ENCODE measurements at places on chromosomes 13 and 19. TPM values are rescaled to one million over a fixed set of nuclear protein-coding genes. Genes with fewer than 3 reads are reported as not detected.

The ZFP36 gene
- 27.8 TPM for total RNA-seq

The IGFL3 gene
- not detected for total RNA-seq

The ZNF555 gene
- 2.6 TPM for total RNA-seq

The ZNF571 gene
- 2.0 TPM for total RNA-seq

The SYCN gene
- not detected for total RNA-seq

DNA sequence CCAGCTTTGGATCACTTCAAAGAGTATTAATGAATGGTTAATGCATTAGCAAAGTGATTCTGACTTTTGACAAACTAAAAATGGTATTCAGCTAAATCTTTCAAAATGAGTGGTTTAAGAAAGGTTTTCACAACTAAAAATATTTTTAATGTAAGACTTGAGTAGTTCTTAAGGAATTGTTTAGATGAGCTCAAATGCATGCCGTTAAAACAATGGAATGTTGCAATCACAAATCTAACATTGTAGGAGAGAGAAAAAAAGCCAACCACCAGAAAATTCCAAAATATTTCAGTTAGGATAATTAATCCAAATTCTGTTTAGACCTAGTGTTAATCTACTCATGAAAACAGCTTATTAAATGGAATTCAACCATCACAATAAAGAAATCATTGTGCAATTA, 1044.8 kb upstream of the SLC10A2 start:
- H3K36me3 ChIP-seq = peaks cover 4% of the 10 kb centered on the region
- no peak overlapping the region for H3K27ac ChIP-seq
- no peaks in the 10 kb centered on the region for H3K27me3 ChIP-seq
- no peak for DNase-seq
- no peak overlapping the region for H3K4me3 ChIP-seq

DNA sequence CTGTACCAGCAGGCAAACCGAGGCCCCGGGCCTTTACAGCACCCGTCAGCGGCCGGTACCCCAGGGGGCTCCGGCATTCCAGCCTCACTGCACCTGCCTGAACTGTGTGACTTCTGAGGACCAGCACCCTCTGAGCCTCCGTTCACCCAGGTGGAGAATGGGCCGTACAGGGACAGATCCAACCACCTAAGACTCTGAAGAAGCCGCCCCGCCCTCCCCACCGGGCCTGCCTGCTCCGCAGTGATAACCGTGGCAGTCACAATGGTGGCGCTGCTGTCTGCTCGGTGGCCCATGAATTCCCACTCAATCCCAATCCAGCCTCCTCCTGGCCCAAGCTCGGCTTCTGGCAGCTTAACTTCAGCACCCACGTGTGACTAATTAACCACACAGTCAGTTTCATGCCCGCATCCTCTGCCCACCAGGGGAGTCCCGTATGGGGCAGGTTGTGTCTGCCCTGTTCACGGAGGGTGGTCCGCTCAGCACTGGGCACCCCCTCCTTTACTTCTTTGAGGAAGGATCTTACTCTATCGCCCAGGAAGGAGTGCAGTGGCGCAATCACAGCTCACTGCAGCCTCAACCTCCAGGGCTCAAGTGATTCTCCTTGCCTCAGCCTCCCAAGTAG, 3.4 kb downstream of the TCF3 start:
- peaks cover 18% of the 10 kb centered on the region for H3K4me1 ChIP-seq
- no peaks in the 10 kb centered on the region for H3K27me3 ChIP-seq
- no peaks in the 10 kb centered on the region for H3K36me3 ChIP-seq
- no peak overlapping the region for H3K4me3 ChIP-seq

- H3K27ac ChIP-seq = no peak overlapping the region
- DNase-seq = no peak
- no peaks in the 10 kb centered on the region for H3K27me3 ChIP-seq
- peaks cover 19% of the 10 kb centered on the region for H3K4me1 ChIP-seq
- H3K36me3 ChIP-seq = peaks cover 10% of the 10 kb centered on the region
Measured at GRCh38 chr13:29548722-29549121, 46.8 kb downstream of the SLC7A1 start.

DNA sequence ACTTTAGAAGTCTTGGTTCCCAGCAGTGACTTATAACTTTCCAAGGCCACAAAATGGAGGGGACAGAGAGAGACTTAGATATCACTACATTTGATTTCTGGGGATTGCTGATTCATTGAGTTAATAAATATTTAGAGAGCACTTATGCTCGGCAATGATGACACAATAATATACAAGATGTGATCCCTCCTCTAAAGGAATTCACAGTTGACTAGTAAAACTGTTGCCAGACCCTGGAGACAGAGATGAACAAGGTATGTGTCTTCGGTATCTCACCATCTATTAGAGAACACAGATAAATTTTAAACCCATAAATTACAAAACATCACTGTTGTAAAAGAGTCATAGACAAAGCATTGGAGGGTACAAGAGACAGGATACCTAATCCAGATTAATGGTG, 437.5 kb downstream of the FOXO1 start:
- H3K4me1 ChIP-seq = peaks cover 6% of the 10 kb centered on the region
- H3K4me3 ChIP-seq = no peak overlapping the region
- no peak for DNase-seq
- peaks cover 11% of the 10 kb centered on the region for H3K27me3 ChIP-seq

DNA sequence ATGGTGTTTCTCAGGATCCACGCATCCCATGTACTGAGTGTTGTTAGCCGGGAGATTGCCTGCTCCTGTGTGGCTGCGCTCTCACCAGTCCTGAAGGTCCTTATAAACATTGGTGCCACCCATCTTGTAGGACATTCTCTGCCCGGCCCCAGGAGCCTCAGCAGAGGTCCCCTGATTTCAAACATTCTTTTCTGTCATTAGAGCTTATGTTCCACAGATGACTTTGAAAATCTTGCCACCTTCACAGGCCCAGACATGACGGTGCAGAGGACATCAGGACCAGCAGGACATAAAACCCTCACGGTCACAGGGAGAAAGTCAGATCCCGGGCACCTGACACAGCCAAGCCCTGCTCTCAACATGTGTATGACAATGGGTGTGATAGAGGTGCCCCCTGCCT, 33.2 kb upstream of the PEPD start:
- no peak overlapping the region for H3K4me3 ChIP-seq
- no peaks in the 10 kb centered on the region for H3K4me1 ChIP-seq
- DNase-seq = no peak
- H3K27me3 ChIP-seq = no peaks in the 10 kb centered on the region
- no peaks in the 10 kb centered on the region for H3K36me3 ChIP-seq

GRCh38 chr13:63636316-63636993, 2220.8 kb upstream of the PCDH20 start:
- H3K27me3 ChIP-seq = no peaks in the 10 kb centered on the region
- H3K27ac ChIP-seq = no peak overlapping the region
- DNase-seq = no peak
- H3K36me3 ChIP-seq = no peaks in the 10 kb centered on the region
- H3K4me3 ChIP-seq = peak overlapping the region; percentile 65

- H3K4me1 ChIP-seq = no peaks in the 10 kb centered on the region
- H3K27ac ChIP-seq = no peak overlapping the region
- DNase-seq = no peak
- H3K36me3 ChIP-seq = no peaks in the 10 kb centered on the region
- H3K4me3 ChIP-seq = no peak overlapping the region
- H3K27me3 ChIP-seq = peaks cover 12% of the 10 kb centered on the region
Measured at GRCh38 chr13:25080773-25081172, 15.2 kb upstream of the PABPC3 start.

- no peaks in the 10 kb centered on the region for H3K4me1 ChIP-seq
- no peak for DNase-seq
- peaks cover 25% of the 10 kb centered on the region for H3K27me3 ChIP-seq
- no peak overlapping the region for H3K27ac ChIP-seq
- no peak overlapping the region for H3K4me3 ChIP-seq
- no peaks in the 10 kb centered on the region for H3K36me3 ChIP-seq
Measured at GRCh38 chr19:30744741-30745475, 372.7 kb downstream of the ZNF536 start.

DNA sequence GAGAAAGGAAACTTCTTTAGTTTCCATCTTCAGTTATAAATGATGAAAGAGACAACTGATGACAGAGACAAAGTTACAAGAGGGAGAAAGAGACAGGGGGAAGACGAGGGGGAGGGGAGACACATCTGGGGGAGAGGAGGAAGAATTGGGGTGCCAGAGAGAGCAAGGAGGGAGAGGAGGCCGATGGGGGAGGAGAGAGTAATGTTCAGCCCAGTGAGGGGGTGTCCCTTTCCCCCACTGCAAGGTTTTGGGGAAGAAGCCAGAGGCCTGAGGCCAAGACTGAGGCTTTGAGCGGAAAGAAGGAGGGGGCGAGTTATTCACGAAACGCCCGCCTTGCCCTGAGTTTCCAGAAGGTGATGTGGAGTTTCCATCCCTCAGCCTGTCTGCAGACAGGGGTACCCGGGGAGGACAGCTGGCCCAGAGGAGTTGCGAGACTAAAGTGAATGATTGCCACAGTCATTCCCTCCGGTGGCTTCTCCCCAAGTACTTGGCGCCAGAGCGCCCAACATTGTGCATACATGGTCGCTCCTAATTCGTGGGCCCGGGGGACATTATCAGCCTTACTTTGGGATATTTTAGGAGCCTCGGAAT, 558 bp upstream of the PPAN start:
- H3K27me3 ChIP-seq = no peaks in the 10 kb centered on the region
- peak overlapping the region; percentile 96 for H3K4me3 ChIP-seq
- peak overlapping the region; percentile 100 for H3K27ac ChIP-seq
- no peak for DNase-seq

- no peak for DNase-seq
- peak overlapping the region; percentile 53 for H3K27ac ChIP-seq
- H3K4me3 ChIP-seq = no peak overlapping the region
- peaks cover 31% of the 10 kb centered on the region for H3K4me1 ChIP-seq
Measured at GRCh38 chr19:24060687-24061356, 26.2 kb upstream of the ZNF254 start.

DNA sequence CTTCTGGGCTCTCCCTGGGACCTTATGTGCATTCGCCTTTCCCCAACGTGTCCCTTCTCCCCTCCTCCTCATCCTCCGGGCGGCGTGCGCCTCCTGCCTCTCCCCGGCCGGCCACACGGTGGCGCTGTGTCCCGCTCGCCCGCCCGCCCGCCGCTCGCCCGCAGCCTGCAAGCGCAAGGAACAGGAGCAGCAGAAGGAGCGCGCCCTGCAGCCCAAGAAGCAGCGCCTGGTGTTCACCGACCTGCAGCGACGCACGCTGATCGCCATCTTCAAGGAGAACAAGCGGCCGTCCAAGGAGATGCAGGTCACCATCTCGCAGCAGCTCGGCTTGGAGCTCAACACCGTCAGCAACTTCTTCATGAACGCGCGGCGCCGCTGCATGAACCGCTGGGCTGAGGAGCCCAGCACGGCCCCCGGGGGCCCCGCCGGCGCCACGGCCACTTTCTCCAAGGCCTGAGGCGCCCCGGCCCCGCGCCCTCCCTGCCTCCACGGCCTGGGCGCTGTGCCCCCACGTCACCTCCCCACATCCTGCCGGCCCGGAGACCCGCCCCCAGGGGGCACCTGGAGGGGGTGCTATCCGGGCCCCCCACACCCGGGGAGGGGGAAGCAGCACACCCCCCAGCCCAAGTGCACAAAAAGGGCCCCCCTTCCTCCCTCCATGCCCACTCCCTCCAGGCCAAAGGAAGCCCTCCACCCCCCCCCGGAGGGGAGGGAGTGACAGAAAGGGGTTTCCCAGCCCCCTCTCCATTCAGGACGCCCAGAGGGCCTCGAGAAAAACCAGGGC, 21.9 kb downstream of the ONECUT3 start:
- no peak for DNase-seq
- H3K36me3 ChIP-seq = peaks cover 26% of the 10 kb centered on the region
- H3K4me3 ChIP-seq = no peak overlapping the region
- peaks cover 62% of the 10 kb centered on the region for H3K27me3 ChIP-seq

- H3K4me3 ChIP-seq = peak overlapping the region; percentile 93
- H3K27ac ChIP-seq = peak overlapping the region; percentile 63
- H3K4me1 ChIP-seq = peaks cover 34% of the 10 kb centered on the region
- no peaks in the 10 kb centered on the region for H3K36me3 ChIP-seq
- no peaks in the 10 kb centered on the region for H3K27me3 ChIP-seq
Measured at GRCh38 chr19:2607712-2608601, 94.5 kb downstream of the GNG7 start.

DNA sequence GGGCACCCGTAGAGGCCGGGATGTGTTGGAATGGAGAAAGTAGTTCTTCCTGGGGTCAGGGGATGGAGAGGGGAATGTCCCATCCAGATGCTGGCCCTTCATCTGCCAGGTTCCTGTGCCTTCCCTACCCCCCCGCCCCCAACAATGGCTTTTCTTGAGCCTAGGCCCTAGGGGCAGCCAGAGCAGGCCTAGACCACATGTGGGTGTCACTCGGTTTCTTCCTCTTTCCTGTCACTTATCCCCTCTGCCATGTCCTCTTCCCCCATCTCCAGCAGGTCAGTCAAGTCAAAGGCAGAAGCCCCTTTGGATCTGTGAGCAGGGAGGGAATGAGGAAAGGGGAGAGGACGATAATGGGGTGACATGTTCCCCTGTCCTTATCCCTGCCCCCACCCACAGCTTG, 36.4 kb downstream of the LYL1 start:
- peaks cover 1% of the 10 kb centered on the region for H3K4me1 ChIP-seq
- no peak overlapping the region for H3K27ac ChIP-seq
- no peak overlapping the region for H3K4me3 ChIP-seq
- H3K27me3 ChIP-seq = peaks cover 14% of the 10 kb centered on the region

- DNase-seq = no peak
- no peaks in the 10 kb centered on the region for H3K4me1 ChIP-seq
- no peaks in the 10 kb centered on the region for H3K27me3 ChIP-seq
- no peaks in the 10 kb centered on the region for H3K36me3 ChIP-seq
Measured at GRCh38 chr13:42215578-42216421, 56.2 kb upstream of the AKAP11 start.

GRCh38 chr19:16397791-16398529, 73.3 kb downstream of the KLF2 start:
- no peaks in the 10 kb centered on the region for H3K27me3 ChIP-seq
- no peak overlapping the region for H3K4me3 ChIP-seq
- peak; percentile 49 for DNase-seq
- H3K27ac ChIP-seq = no peak overlapping the region
- peaks cover 2% of the 10 kb centered on the region for H3K4me1 ChIP-seq
- H3K36me3 ChIP-seq = no peaks in the 10 kb centered on the region

GRCh38 chr13:112103961-112104880, 37.3 kb downstream of the SOX1 start:
- no peak overlapping the region for H3K4me3 ChIP-seq
- peaks cover 2% of the 10 kb centered on the region for H3K4me1 ChIP-seq

DNA sequence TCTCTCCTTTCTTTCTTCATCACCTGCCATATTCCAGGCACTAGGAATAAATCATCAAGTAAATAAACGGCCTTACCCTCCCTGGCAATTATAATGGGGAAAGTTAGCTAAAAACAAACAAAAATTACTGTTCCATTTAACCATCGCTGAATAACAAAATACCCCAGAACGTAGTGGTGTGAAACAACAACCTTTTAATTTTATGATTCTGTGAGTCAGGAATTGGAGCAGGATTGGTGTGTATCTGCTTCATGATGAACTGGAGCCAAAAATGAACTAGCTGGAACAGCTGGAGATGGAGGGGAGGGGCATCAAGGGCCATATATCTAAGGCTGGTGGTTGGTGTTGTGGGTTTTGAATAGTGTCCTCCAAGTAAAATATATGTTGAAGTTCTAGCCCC, 3.7 kb upstream of the CADM4 start:
- H3K4me3 ChIP-seq = no peak overlapping the region
- peaks cover 21% of the 10 kb centered on the region for H3K27me3 ChIP-seq
- peaks cover 13% of the 10 kb centered on the region for H3K4me1 ChIP-seq
- H3K27ac ChIP-seq = peak overlapping the region; percentile 29
- peaks cover 4% of the 10 kb centered on the region for H3K36me3 ChIP-seq
- no peak for DNase-seq
